Endodermal cell (in vitro differentiated cells): ENCODE measurements at places on chromosomes 1 and 21. TPM values are rescaled to one million over a fixed set of nuclear protein-coding genes. Genes with fewer than 3 reads are reported as not detected.

DNA sequence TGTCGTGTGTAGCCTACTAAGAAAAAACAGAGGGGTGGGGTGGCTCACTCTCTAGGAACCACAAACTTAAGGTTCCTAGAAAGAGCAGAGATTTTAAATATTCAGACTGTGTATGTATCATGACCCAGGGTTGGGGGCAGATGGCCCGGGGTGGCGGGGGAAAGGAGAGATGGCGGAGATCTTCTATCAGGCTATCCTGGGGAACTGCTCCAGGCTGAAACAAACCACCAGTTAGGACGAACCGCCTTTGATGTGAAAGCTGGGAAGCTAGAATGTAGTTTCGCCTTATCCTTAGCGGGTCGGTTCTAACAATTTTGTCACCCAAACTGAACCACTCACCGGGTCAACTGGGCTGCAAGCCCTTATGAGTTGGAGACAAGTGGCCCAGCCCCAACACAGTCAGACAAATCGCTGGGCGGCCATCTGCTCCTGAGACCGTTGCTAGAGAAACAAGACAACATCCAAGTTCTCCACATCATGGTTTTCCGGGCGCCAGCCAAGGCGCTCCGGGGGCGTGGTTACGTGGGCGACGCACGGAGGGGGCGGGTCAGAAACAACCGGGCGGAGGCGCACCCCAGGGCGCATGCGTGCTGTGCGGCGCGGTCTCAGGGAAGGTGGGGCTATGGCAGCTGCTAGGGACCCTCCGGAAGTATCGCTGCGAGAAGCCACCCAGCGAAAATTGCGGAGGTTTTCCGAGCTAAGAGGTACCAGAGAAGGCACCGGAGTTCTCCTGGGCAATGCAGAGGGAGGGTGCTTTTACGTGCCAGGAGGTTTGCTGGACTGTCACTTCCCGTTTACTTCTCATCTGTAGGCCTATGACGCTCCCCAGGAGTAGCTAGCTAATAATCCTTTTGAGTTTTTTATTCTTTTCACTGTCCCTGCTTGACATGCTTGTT, at the start of the genes FPGT and LRRIQ3:
Gene FPGT (plus strand): TSS at position 586 of the 896 bp plus-strand sequence. CDS start 37 bp downstream, at position 623.
Gene LRRIQ3 (minus strand): TSS at position 520 of the 896 bp plus-strand sequence. CDS start 14,492 bp downstream, outside the sequence.
- DNase-seq = peak; percentile 98

Gene HUNK
- total RNA-seq = 6.5 and 8.4 TPM in 2 replicates

DNA sequence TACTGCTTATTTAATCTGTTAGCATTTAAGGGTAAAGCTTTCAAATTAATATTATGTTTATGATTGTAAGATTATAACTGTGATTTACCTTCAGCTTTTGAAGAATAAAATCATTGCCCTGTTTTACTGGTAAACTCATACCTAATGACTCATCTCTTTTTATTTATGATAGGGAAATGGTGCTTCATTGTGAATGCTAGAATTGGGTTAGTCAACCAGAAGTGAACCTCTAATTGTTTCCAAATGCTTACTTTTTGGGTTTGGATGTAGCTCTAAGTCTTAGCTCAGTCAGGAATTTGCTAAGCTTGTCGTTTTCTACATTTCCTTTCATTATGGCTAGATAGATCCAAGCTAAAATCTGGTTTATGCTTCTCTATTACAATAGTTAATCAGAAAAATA, 59.4 kb downstream of the SLC30A7 start:
- DNase-seq = no peak

Gene ZNF281
- total RNA-seq = 39.0 to 57.8 TPM (median 51.7 TPM) in 3 replicates

- DNase-seq = peak; percentile 88
Observed at GRCh38 chr1:21436488-21437340, 3.2 kb upstream of the NBPF3 start.

Gene PTGFR
- total RNA-seq = 0.09 TPM in 1 of 2 replicates, not detected in the other

GRCh38 chr1:200118779-200119505, 91.4 kb downstream of the NR5A2 start:
- DNase-seq = no peak

- DNase-seq = peak; percentile 88
Observed at GRCh38 chr1:156359973-156360372, 9.0 kb upstream of the RHBG start.

DNA sequence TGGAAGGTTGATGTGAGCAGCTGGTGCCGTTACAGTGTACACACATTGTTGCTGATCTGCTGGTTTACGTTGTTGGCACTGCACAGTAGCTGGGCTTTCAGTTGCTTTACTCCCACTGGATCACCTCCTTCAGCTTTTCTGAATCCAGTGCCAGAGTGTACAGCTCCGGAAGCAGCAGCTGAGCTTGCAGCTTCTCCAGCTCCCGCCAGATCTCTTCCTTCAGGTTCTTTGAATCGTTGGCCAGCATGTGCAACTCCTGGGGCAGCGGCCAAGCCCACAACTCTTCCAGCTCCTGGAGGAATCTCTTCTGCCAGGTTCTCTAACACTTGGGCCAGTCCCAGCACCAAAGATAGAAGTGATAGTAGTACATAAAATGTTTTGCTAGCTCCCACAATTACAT, 149.7 kb upstream of the RRP15 start:
- DNase-seq = no peak

DNA sequence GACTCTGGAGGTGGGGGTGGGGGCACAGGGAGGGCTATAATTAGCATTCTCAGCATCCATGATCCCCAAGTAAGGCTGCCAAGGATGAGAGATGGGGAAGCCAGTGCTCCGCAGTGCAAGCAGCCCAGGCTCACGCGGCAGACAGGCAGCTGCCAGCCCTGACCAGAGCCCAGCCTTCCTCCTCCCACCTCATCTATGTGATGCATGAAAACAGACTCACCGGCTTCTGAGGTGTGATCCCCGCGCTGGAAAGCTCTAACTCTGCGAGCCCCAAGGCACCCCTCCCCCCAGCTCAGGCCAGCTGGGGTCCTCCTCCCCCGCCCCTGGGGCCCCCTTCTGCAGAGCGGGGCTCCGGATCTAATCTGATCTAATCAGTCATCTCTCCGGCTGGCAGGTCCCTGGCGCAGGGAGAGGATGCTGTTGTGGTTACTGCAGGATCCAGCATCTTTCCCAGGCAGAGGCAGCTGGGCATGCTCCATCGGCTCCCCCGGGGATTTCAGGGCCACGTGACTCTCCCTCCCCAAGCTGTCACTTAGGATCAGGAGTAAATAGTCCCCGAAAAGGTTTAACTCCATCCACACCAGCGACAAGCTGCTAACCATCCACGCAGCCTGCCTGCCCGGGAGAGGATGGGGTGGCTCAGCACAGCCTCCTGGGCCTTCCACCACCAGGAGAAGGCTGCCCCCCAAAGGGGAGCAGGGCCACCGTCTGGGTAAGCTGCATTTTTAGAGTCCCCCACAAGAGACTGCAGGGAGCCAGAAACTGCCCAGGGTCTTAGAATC, at the start of gene PLEKHA6:
Gene PLEKHA6 (minus strand): TSS at position 456 of the 782 bp plus-strand sequence. CDS start 86,202 bp downstream, outside the sequence.
- peak; percentile 80 for DNase-seq

Gene CELA2A
- total RNA-seq = not detected in 2 replicates

DNA sequence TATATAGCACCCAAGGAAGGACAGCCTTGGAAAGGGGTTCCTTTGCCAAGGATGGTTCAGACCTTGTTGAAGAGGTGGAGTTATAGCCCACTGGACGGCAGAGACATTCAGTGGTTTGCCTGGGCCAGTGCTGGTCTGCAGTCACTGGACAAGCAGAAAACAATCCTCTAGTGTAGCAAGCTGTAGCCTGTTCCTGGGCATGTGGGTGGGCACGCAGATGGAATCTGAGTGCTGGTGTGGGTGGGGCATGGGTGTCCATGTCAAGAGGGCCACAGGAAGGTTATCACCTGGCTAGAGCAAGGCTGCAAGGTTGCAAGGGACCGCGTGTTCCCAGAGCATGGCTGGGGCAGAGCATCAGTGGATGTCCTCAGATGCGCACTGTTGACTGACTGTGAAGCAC, 244.7 kb downstream of the PTPRU start:
- DNase-seq = peak; percentile 16

Gene PPFIA4
- 4.3 and 8.4 TPM in 2 replicates for total RNA-seq

- no peak for DNase-seq
Observed at GRCh38 chr1:210557426-210558077, 228.8 kb downstream of the HHAT start.

DNA sequence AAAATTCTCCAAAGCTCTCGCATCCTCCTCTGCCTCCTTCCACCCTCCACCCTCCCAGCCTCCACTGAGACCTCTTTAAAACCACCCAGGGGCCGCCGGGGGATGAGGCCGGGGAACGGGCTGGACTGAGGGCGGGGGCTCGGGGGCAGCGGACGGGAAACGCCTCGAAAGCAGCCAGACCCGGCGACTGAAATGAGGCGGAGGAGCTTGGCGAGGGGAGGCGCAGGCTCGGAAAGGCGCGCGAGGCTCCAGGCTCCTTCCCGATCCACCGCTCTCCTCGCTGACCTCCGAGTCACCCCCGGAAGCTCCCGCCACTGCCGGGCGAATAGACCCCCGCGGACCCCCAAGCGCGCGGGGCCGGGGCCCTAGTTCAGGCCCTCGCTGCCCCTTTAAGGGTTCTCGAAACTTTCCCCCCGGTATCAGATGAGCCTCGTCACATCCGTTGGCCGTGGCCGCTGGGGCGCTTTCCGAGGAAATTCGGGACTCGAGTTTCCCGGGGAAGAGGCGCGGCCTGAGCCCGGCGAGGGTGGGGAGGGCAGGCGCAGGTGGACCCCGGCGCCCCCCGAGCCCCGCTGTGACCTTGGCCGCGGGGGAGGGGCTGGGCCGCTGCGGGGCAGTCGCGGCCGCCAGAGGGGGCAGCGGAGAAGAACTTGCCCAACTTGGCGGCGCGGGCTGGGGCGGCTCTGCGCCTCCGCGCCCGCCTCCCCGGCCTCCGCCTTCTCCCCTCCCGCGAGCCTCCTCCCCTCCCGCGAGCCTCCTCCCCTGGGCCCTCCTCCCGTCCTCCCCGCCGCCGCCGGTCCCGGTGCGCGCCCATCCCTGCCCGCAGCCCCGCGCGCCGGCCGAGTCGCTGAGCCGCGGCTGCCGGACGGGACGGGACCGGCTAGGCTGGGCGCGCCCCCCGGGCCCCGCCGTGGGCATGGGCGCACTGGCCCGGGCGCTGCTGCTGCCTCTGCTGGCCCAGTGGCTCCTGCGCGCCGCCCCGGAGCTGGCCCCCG, at the start of gene BACE2:
Gene BACE2 (plus strand): TSS at position 813 of the 995 bp plus-strand sequence. CDS start 104 bp downstream, at position 917.
- DNase-seq = peak; percentile 90

DNA sequence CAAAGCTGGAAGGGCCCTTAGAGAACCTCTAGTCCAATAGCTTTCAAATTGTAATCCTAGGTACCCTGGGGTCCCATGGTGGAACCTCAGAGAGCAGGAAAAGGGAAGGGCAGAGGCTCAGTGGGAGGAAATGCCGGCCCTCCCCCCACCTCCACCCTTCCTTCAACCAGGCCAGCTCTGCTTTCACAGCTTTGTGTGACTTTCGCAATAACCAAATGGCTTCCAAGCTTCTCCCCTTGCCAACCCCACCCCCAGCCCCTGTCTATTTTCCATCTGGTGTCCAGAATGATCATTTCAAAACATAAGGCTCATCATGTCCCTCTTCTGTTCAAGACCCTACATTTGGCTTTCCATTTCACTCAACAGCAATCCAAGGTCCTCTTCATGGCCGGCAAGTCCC, 74.4 kb downstream of the CD58 start:
- no peak for DNase-seq

DNA sequence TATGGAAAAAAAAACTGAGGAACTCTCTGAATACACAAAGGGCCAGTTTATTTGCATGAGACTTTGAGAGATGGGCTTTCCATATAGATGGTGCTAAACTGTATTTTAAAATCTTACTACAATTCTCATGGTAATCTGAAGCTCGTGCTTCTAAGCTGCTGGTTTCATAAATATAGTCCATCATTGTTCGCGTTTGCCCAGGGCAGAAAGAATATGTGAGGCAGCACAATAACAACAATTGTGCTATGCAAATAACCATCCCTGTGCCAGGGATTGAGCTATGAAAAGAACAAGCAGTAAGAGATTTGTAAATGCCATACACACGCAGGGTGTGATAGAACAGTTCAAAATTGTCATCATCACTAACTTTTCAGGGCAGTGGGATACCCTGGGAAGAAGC, 4.9 kb upstream of the EPS15 start:
- DNase-seq = no peak

- DNase-seq = peak; percentile 12
Observed at GRCh38 chr1:2979191-2980072, 41.8 kb upstream of the ACTRT2 start.

GRCh38 chr1:93178418-93178817, 1.8 kb downstream of the TMED5 start:
- DNase-seq = no peak

Gene TLR5
- total RNA-seq = 0.13 to 0.35 TPM in 2 of 3 replicates, not detected in the other

Gene RGS16
- total RNA-seq = 12.7 to 19.4 TPM (median 18.5 TPM) in 3 replicates

Gene FCGR1A
- total RNA-seq = not detected in 3 replicates
